ENCODE measurements at places on chromosomes 4 and X.

GRCh38 chrX:146707781-146708180 lies 101.8 kb upstream of the CXorf51B start:
- no peak for DNase-seq

GRCh38 chr4:40606239-40606767 lies 23.4 kb downstream of the RBM47 start:
- no peak for DNase-seq

GRCh38 chrX:133285341-133285740 lies 67.2 kb upstream of the TFDP3 start:
- no peak for DNase-seq

DNA sequence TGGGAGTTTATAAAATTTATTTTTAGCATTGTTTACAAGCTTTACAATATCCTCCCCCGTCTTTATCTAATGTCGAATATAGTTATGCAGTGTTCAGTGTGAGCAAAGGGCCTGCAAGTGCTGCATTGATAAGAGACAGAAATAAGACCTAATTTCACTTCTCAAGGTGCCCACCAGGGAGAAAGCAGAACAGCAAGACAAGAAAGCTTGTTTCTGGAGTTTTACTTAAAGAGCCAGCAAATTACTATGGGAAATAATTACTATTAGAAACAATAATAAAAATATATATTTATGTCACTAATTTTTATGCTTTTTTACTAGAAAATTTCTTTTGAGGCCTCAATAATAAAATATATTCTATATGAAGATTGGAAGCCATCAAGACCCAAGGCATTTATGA lies 2677.7 kb downstream of the ARAP2 start:
- no peak for DNase-seq

GRCh38 chr4:171288816-171289432 lies 524.3 kb upstream of the GALNTL6 start:
- DNase-seq = no peak

- peak; percentile 70 for DNase-seq
Observed at GRCh38 chr4:158020734-158021346, 152.0 kb downstream of the GASK1B start.

DNA sequence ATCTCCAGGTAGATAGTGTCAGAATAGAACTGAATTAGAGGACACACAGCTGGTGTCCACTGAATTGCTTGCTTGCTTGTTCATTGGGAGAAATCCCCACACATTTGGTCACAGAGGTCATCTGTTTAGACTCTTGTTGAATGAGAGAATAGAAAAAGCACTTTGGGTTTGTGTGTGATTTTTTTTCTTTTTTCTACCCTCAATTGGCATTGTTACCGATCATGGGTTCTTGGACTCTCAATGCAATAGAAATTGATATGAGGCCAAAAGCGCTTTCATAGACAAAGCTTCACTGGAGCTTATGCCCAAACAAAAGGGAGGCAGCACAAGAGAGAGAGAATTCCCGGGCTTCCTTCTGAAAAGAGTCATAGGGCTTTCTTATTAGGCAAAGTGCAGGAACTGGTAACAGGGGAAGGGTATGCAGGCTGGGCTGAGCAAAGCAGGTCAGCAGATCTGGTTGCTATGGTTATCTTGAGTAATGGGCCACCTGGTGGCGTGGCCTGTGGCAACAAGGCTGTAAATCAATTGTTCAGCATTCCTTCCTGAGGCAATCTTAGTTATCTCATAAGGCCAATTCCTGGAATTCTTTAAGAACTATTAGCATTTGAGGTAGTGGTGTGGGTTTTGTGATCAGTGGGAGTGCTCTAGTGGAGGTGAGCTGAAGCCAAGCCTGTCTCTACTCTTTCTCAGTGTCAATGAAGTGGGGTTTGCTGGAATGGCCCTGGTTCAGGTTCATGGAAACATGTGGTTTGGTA lies 5.3 kb upstream of the GPR82 start:
- no peak for DNase-seq

GRCh38 chr4:7831330-7831729 lies 108.3 kb downstream of the AFAP1 start:
- no peak for DNase-seq

DNA sequence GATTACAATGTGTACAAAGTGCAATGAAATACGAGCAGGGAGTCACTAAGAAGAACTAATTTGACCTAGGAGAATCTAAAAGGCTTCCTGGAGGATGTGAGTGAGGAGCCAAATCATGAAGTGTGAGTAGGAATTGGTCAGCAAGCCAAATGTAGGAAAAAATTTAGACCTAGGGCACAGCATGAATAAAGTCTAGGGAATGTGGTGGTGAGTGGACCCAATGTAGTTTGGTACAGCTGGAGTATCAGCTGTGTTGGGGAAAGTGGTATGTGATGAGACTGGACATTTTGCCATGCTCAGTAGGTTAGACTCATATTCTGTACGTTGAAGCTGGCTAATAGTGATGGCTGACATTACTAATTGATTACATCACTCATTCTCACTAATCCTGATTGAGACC lies 191.0 kb downstream of the AFF2 start:
- DNase-seq = no peak

DNA sequence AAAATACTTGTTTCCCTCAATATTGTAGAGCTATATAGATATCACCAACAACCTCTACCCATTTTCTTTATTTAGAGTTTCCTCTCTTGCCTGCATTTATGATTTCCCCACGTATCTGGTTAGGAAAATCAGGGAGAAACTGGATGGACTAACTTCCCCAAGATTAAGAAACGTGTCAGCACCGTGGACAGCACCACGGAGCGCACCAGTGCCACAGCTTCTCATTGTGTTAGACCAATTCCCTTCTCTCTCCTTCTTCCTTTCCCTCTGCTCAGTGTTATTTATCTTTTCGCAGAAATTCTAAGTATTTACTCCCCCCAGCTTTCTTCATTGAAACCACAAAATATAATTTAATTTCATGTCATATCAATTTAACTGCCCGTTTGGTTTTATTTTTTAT lies 568.6 kb upstream of the BOD1L1 start:
- DNase-seq = no peak

DNA sequence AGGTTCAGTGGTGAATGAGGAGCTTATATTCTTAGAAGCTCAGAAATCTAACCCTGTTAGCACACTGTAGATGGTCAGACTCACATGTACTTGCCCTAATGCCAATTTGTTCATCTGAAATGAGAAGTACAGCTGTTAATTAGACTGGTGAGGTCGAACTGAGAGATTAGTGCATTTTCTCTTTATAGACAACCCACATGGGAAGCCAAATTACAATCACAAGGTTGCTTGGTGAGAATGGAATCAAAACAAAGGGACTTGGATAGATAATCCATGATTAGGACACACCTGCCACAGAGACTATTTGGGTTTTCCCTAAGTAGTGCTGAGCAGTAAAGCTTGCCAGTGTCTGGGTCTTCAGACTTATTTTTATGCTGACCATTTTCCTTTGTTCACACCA lies 88.3 kb downstream of the POLA1 start:
- no peak for DNase-seq

DNA sequence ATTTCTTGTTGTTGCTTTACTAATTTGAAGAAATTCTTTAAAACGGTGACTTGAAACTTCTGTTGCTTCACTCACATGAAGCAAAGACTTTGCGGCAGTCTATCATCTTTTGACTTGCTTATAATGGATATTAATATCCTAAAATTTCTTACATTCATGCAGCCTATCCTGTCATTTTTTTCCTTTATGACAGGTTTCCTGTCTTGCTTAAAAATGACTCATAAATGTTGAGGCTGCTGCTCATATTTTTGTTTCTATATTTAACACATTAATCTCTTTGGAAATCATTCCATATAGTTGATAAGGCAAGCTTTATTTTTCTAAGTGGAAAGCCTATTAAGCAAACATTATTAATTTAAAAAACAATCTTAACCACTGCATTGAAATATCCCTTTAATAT lies 176.6 kb upstream of the GALNTL6 start:
- no peak for DNase-seq

- DNase-seq = no peak
Observed at GRCh38 chr4:38034986-38035882, 75.0 kb downstream of the PTTG2 start.

DNA sequence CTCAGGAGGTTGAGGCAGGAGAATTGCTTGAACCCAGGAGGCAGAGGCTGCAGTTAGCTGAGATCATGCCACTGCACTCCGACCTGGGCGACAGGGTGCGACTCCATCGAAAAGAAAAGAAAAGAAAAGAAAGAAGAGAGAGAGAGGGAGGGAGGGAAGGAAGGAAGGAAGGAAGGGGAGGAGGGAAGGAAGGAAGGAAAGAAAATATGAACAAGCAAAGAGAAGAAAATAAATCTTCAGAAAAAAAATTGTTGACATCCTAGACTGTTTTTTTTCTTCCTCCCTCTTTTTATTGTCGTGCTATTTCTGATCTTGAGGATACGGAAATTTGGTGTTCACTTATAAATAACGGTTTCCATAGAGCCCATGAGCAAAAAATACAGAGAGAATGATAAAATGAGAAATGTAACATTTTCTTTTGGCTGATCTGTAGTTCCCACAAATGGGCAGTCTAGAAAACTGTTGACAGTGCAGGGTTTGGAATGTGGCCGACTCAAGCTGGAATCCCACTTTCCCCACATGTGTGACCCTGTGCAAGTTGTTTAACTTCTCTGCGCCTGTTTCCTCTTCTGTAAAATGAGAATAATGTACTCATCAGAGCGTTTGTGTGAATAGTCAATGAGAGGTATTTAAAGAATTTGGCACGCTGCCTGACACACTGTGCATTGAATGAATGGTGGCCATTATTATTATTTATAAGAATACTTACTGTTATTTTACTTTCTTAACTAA lies 19.4 kb downstream of the SORBS2 start:
- DNase-seq = peak; percentile 39

DNA sequence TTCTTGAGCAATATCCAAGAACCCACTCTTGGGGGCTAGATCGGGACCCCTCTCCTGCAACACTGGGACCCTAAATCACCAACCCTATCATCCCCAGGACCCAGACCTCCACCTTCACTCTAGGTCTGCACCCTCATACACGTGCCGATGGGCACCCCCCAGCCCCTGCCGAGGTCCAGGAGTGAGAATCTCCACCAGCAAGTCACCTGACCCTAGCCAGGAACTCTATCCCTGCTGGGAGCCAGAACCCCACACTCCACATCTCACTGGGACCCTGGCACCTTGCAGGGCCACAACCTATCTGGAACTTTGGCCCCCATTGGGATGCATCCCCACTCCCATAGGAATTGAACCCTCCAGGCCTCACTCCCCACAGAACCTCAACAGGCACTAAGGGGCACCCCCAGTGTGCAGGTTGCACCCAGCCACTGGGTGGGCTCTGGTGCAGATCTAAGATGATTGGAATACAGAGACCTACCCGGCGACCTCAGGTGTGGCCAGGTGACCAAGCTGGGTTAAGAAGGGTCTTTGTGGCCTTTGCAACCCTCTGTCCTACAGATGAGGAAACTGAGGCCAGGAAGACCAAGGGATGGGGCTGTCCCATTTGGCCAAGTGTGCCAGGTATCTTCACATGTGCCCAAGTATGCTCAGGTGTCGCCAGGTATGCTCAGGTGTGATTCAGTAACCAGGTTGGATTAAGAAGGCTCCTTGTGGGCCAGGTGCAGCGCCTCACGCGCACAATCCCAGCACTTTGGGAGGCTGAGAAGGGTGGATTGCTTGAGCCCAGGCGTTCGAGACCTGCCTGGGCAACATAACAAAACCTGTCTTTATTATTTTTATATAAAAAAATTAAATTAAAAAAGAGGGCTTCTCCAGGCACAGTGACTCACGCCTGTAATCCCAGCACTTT lies 3.1 kb upstream of the DHRSX start:
- DNase-seq = no peak

DNA sequence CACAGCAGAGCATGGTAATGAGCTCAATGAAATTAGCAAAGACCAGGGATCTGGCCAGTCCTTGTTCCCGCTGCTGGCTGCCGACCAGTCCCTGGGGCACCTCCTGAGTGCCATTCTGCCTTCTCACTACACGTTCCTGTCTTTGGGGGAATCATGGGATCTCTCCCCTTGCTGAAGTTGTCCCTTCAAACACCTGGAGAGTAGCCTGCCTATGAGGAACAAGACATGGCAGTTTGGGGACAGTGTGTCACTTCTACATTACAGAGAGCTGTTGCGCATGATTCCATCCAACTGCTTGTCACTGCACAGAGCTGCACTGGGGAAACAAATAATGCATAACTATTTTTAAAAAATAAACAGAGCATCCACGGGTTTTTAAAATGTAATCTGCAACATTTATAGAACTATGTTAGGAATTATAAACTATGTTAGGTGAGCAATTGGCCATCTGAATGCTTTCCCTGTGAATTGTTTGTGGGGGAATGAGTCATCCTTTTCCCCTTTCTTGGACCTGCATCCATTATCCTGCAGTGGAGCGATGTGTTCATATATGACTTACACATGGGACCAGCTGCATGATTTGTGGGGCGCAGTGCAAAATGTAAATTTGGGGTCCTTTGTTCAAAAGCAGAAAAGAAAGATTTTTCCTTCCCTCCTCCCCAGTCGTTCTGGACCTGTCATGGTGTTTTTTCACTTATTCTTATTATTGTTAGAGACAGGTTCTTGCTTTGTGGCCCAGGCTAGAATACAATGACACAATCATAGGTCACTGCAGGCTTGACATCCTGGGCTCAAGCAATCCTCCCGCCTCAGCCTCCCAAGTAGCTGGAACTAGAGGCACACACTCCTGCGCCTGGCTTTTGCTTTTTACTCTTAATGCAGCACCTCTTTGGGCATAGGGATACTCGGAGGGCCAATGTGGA lies 115.0 kb upstream of the TBL1X start:
- DNase-seq = no peak

DNA sequence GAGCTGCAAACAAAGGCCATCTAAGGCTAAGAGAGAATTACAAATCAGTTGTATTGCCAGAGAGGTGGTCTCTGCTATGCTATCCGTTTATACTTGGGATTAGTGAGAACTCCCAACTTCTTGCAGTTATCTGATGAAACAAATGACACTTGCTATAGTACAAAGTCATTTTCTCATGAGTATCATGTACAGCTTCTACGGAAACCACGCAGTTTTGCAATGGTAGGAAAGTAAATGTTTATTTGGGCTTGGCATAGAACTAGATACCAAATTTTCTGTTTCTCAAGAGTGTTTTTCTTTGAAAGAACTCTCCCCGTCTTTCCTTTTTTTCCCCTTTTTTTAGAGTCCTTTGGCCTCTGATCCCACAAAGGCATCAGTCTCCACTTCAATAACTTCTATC lies 128.2 kb upstream of the ENPEP start:
- no peak for DNase-seq
